ENCODE measurements at places on chromosomes 2 and 18.

DNA sequence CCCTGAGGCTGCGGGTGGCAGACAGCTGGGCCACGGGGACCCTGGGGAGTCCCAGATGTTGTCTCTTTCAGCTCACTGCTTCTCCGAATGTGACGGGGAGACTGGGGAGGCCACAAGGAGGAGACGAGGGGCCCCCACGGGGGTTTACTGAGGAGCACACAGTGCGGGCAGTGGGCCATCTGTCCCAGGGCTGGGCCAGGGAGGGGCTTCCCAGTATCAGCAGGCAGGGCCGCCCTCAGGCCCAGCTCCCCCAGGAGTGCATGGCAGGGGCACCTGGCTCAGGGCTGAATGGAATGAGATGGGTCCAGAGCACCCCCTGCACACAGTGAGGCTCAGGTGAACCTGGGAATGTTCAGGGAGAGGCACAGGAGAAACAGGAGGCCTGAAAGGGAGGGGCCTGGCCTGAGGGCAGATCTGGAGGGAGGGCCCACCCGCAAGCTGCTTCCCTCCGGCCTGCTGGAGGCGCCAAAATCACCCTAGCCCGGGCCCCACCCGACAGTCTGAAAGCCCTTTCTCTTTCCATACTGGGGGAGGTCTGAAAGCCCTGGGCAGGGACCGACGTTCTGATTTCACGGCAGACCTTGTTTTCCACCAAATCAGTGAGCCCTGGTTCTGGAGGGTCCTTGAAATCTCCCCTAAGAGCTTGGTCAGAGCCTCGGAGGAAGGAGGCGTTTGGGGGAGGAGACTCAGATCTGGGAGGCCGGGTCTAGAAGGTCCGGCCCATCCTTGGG is 35.5 kb upstream of the PTMA start:
- DNase-seq = no peak

- DNase-seq = no peak
Measured at GRCh38 chr2:186584053-186584452, 5.8 kb upstream of the ITGAV start.

DNA sequence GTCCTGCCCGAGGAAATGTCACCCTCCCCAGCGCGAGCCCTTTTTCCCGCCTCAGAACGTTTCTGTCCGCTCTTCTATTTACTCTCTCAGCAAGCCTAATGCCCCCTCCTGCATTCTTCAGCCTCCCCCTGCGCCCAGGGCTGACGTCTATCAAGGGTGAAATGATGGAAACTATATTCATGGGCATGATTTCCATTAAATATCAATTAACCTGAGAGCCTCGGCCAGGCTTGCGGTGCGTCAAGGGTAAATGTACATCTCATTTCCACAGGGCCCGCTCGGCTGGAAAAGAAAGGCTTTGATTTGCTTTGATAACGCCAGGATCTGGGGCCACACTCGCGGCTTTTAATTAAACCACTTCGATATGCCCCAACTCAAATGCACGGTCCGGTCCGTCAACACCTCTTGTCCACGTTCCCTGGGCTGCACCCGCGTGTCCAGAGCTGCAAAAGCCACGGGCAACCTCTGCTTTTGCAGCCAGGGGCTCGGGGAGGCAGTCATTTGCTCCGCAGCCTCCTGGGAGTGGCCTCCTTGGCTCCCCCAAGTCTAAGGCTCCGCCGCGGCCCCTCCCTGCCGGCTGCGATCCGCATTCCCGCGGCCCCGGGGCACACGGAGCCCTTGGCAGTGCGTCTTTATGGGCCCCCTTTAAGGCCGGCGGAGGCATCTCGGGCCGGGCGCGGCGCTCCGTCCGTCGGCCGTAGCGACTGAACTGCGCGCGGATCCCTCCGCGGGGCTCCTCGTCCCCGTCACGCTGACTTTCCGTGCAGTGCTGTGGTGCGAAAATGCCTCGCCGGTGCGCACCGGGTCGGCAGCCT is at the start of gene HOXD8:
Gene HOXD8, plus strand, starts transcription at position 724 of the 815 bp plus-strand sequence. CDS start 662 bp downstream, outside the sequence.
- DNase-seq = no peak

DNA sequence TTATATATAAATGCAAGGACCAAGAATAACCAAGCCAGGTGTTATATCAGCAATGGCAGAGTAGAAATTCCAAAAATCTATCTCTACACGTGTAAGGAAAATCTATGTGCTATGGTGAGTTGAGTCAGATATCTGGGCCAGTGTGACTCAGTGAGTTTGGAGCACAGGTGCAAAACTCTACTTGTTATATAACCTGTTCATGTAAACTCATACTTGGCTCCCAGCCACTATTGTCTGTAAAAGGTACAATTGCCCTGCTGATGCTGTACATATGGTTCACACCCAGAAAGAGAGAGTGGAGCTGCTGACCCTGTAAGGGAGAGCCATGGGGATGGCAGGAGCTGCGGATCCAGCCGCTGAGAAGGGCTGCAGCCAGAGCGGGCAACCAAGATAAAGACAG is 112.0 kb downstream of the TRABD2A start:
- DNase-seq = no peak
